NCI-H1105 (cell line): ENCODE measurements at places on chromosomes 7 and 10.

- DNase-seq = no peak
Measured at GRCh38 chr10:124097883-124098282, 4.5 kb upstream of the CHST15 start.

GRCh38 chr10:104029521-104029860 is 56.2 kb downstream of the COL17A1 start:
- no peak for DNase-seq

DNA sequence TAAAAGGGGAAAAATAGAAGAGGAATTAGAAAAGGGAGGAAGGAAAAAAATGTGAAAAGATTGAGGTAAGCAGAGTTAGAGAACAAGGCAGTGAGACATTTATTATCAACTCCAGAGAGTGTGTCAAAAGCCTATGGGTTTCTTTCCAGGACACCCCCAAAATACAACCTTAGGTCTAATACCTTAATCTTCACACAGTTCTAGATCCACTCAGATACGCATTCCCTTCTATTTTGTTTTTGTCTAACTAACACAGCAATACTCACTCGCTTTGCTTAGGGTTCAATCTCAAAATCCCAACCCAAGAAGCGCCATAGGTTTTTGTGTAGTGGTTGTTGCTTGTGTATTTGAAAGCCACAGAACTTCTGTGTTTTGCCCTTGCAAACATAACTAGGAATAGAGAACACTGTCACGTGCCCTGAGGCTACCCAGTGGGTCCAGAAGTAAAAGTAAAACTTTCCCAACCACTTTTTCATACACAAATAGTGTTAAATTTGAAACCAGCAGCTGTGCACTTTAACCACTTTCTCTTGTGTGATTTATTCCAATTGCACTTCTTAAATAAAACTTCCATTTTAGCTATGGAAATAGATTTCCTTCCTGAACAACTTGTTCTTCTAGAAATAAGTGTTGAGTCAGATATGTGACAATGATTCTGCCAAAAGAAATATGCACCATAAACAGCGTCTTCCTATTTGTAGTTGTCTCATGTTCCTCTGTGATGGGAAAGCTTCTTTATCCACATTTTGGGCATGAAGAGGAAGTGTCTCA is 414.7 kb upstream of the GHITM start:
- no peak for DNase-seq

DNA sequence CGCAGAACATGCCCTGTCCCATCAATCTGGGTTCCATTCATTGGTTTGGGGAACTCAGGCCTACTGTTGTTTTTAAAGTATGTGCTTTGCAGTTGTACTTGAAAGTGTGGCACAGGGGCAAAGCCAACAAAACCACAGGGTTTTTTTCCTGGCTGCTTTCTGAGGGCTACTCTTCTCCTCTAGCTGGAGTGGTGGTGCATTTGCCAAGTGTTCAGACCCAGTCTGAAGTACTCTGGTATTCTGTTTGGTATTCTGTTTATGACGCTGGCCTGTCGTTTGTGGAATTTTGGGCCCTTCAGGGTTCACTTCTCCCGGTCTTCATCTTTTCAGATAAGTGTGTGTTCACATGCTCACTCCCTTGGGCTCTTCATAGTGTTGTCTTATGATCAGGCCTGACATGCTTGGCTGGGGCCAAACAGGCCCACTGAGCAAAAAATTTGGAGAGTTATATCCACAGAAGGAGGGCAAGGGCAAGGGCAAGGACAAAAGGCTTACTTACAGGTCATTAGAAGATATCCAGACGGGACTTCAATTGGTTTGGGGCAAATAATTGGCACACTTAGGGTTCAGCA is 26.3 kb downstream of the SLC26A4 start:
- DNase-seq = no peak

GRCh38 chr7:155532792-155533119 is 13.6 kb downstream of the CNPY1 start:
- DNase-seq = no peak

- no peak for DNase-seq
Measured at GRCh38 chr10:124864421-124865193, 63.0 kb downstream of the ABRAXAS2 start.

DNA sequence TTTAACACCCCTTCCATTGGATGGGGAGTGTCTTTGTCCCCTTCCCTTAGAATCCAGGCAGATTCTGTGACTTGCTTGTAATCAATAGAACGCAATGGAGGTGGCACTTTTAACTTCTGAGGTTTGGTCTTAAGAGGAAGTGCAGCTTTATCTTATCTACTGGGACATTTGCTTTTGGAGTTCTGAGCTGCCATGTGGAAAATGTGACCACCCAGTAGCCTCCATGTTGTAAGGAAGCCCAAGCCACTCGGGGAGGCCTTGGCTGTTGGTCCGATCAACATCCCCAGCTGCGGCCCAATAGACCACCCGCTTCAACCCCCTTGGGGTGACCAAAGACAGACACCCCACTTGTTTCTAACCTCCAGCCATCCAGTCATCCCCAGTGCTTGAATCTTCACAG is 86.3 kb upstream of the FAM171A1 start:
- no peak for DNase-seq

- no peak for DNase-seq
Measured at GRCh38 chr7:158272091-158272490, 315.5 kb downstream of the PTPRN2 start.
